ENCODE measurements at places on chromosomes 2 and 18.

GRCh38 chr2:46438102-46438501, 41.3 kb upstream of the TMEM247 start:
- DNase-seq: no peak

DNA sequence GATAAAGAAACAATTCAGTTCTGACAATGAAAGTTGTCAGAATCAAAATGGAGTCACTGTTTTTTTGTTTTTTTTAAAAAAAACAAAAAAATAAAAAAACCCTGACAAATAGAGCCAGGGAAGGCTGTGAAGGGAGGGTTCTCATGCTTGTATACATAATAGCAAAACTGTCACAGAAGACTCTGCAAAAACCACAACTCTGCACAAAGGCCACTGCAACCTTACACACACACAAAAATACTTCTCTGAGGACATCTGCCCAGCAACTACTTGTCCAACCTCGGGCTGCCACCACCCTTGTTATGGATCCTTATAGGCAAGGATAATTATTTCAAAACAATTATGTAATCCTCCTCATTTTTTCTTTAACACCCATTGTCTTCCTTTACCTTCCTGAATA, 41.9 kb upstream of the C2orf66 start:
- DNase-seq: no peak

- no peak for DNase-seq
These were observed 29.3 kb downstream of the COX7A2L start for GRCh38 chr2:42331569-42332284.

GRCh38 chr2:223588251-223588650, 13.9 kb downstream of the SCG2 start:
- DNase-seq: no peak

- DNase-seq: peak; percentile 25
These were observed 49.2 kb downstream of the SIGLEC15 start for GRCh38 chr18:45874491-45875184.

- DNase-seq: no peak
These were observed 98.4 kb downstream of the PIEZO2 start for GRCh38 chr18:11050966-11051365.

DNA sequence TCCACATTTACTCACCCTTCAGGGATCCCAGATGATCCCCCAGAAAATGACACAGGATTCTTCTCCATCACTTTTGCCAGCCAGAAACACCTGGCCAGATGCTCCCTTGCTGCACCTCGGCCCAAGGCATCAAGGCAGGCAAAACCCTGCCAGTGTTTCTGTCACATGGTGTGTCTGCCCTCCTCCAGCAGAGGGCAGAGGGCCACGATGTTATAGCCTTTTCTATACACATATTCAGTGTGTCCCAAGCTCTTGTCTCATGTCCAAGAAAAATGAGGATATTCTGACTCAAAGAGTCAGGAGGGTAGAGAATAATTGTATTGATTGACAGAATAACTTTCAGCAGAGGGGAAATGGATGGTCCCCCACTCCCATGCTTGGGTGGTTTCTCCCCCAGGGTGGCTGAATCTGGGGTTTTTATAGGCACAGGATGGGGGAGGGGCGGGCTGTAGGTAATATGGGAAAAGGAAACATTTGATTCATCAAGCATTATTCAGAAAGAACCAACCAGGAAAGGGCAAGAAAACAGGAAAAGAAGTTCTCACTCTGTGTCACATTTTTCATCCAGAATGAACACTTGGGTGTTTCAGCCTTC, 933.9 kb downstream of the TRIB2 start:
- DNase-seq: peak; percentile 60

GRCh38 chr18:36372903-36373311, 75.4 kb downstream of the FHOD3 start:
- DNase-seq: peak; percentile 2

DNA sequence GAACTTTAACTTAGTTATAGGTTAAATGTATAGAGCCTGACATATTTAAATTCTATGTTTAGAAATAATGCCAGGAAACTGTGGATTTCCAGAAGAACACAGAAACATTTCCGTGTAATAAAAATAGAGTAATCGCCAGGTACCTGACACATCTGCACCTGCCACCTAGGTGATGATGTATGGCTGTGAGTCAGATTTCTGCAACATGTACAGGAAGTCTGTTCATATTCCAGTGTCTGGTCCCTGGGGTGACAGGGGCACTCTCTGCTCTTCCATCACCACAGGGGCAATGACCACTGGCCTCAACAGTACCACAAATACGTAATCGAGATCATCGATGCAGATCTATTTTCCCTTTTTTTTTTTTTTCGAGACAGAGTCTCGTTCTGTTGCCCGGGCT, 101.1 kb upstream of the LPIN2 start:
- DNase-seq: no peak

- DNase-seq: peak; percentile 68
These were observed 94.1 kb downstream of the ANKRD44 start for GRCh38 chr2:197216361-197216979.

DNA sequence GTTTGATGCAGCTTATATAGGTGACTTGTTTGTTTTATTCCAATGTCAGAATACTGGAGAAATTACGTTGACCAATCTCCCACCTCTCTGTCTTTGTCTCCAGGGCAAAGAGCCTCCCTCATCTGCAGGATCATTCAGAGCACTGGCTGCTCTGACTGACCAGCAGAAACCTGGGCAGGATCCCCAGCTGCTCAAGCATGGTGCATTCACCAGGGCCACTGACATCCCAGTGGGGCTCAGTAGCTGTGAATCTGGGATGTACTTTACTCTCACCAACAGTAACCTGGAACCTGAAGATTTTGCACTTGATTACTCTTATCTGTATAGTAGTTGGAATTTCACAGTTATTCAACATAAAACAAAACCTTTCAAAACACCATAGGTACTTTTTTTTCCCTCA, 235.9 kb downstream of the ANKRD36 start:
- no peak for DNase-seq

GRCh38 chr2:170177950-170178781, at the start of gene MYO3B:
MYO3B (plus strand) TSS chr2:170178147; CDS start chr2:170178288, 141 bp downstream.
- DNase-seq: no peak

DNA sequence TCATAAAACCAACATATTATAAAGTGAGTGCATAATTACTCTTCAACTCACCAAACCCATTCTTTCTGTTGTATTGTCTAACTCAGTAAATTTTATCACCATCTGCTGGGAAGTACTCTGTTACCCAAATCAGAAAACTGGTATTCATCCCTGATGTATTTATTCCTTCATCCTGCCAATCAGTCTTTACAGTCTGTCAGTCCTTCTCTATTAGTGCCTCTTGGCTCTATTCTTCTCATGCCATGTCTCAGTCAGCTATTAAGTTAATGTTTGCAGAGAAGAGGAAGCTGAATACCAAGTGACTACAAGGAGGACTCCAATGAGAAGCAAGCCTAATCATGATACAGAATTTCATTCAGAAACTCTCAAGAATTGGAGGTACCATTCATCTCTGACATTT, 631.2 kb downstream of the CPS1 start:
- no peak for DNase-seq

DNA sequence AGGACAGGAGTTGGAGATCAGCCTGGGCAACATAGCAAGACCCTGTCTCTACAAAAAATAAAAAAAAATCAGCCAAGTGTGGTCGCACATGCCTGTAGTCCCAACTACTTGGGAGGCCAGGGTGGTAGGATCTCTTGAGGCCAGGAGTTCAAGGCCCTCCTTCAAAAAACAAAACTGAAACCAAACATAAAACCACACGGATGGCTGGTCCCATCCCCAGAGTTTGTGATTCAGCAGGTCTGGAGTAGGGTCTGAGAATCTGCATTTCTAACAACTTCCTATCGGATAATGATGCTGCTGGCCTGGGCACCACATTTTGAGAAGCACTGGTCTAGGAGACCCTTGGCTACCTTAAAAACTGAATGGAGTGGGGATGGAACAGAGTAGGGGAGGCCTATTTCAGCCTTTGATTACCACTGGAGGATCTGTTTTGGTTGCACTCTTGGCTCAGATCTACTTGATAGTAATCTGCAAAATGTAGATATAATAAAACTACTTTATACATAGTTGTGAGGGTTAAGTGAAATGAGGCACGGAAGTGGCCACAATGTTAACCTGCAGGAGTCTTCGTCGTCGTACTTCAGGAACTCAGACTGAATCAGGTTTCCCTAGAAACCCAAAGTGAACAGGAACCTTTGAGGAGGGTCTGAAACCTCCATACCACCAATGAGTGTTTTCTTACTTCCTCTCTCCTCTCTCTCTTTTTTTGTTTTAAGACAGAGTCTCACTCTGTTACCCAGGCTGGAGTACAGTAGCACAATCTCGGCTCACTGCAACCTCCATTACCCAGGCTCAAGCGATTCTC, 25.5 kb upstream of the NFE2L2 start:
- peak; percentile 63 for DNase-seq

DNA sequence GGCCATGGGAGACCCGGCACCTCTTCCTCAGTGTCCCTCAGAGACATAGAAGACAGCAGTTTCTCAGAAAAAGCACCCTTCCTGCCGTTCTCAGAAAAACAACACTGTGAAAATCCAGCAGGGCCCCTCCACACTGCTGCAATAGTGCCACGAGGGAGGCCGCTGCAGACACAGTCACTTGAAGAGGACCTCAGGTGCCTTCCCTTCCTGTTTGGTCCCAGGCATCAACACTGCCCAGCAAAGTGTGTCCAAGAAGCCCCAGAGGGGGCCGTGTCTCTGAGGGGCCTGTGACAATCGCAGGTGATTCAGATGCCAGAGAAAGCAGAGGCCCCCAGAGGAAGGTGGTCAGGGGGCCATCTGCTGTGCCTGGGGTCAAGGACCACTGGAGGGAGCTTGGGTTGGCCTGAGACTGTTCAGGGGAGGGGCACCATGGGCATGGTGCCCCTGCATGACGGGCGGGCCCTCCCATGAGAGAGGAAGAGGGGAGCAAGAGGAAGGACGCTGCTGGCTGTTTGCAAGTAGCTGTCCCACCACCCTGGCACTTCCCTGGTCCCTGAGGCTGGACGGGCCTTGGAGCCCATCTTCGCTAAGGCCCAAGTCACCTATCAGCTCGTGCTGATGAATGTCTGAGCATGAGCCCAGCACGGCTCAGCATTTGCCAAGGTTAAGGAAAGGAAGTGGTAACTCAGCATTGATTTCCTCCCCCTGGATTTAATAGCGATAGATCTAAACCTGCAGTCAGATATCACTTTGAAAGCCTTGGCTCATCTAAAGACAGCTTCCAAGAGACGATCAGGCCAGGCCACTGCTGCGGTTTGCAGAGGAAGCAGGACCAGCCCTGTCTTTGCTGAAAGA, 9.1 kb downstream of the TWIST2 start:
- no peak for DNase-seq

- DNase-seq: no peak
These were observed 41.6 kb downstream of the TEX51 start for GRCh38 chr2:126940331-126940730.

- DNase-seq: no peak
These were observed 366.8 kb upstream of the SALL3 start for GRCh38 chr18:78612801-78613200.

- no peak for DNase-seq
These were observed 49.2 kb downstream of the PKDCC start for GRCh38 chr2:42096869-42097591.

DNA sequence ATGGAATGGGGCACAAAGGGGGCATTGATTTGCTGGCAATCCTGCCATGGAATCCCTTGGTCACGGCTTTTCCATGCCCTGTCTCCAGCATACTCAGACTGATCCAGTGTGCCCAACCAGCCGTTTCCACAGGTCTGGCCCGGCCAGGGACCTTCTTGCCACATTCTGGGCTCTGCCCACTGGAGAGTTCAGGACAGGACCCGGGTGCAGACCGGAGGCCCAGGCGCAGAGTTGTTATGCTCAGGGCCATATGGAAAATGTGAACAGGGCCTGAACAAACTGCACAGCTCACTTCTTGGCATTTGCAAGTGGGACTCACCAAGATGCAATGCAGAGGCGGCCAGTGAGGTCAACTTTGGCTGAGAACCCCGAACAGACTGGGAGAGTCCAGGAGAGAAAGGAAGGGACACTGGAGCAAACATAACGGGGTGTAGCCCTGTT, 15.6 kb upstream of the ASAP2 start:
- no peak for DNase-seq

DNA sequence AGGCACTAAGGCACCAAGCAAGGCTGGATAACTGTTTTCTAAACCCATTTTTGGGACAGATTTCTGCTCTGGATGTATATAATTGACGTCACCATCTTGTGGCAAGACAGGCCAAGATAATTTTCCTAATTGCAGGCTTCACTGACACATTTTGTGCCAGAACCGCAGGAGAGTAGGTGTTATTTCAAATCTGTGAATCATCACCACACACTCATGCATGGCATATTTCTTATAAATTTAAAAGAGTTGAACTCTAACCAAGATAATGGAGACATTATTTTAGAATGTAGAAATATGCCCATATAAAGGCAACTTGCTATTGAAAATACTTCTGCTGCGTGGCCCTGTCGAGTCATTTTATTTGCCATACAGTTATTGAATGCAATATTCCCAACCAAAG, 68.3 kb upstream of the ACYP2 start:
- no peak for DNase-seq

DNA sequence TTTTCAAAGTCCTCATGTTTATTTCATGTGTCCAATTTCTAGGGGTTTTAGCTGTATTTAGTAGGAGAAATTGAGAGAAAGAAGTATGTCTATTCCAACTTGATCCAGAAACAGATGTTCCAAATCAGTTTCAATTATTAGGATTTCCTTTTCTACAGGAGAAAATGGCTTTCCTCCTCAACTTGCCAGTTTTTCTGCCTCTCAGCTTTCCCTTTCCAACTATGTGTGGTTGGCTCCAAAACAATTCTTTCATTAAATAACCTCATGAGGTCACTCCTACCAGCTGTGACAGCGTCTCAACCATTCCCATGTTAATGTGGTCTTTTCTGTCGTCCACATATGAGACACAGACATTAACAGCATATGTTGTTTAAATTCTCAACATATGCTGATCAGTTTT, 13.1 kb downstream of the XIRP2 start:
- DNase-seq: no peak

DNA sequence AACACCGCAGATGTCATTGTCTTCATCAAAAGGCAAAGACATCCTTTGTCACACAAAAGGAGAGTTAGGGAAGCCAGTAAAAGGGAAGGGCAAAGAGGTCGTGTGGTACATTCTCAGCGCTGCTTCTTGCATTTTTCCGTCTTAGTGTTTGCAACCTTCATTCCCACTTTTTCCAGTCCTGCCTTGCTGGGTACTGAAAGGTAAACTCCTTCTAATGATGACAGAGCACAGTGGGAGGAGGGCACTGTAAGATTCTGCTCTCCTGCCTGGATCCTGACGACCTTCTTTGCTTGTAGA, 424.3 kb upstream of the MEX3C start:
- no peak for DNase-seq

- DNase-seq: peak; percentile 82
These were observed 65.4 kb downstream of the TRIP12 start for GRCh38 chr2:229856413-229856812.

DNA sequence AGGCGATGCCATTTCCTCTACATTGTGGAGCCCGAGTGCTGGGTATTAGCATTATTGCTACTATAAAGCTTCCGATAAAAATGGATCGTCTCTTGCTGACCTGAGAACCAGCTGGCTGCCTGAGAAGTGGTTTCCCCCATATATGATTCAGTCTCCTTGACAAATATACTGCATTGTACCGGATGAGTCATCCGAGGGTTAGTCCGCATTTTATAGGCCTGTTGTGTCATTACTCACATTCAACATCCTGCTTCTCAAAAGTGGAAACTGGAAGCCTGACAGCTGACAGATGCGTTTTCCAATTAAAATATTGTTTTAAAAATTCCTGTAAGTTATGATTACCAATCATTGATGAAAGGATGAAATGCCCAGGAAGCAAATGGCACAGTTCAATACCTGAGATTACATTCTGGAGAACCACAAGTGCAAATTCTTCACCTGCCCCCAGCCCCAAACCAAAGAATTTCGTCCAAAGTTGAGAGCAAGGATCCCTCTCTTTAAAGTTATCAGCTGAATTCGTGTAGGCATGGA, 65.7 kb downstream of the SPRED2 start:
- no peak for DNase-seq

- DNase-seq: peak; percentile 26
These were observed 142.3 kb upstream of the NRP2 start for GRCh38 chr2:205540036-205540435.

Data from OCI-M1 (cell line).